ENCODE measurements at places on chromosomes 6 and 20. TPM values are rescaled to one million over a fixed set of nuclear protein-coding genes. Genes with fewer than 3 reads are reported as not detected.

JPH2 gene
- total RNA-seq: 0.46 TPM

NRSN1 gene
- total RNA-seq: 31.4 TPM

TBCC gene
- 45.9 TPM for total RNA-seq

SLC35F1 gene
- total RNA-seq: 121 TPM

ECT2L gene
- 1.2 TPM for total RNA-seq

EYS gene
- total RNA-seq: 1.4 TPM

BMP2 gene
- 6.7 TPM for total RNA-seq

WTAP gene
- 103 TPM for total RNA-seq

FHL5 gene
- total RNA-seq: 0.92 TPM

BMP7 gene
- total RNA-seq: 23.3 TPM

PNPLA1 gene
- not detected for total RNA-seq

DLL1 gene
- 11.3 TPM for total RNA-seq

FAM217A gene
- not detected for total RNA-seq

TREM2 gene
- 8.5 TPM for total RNA-seq

FABP7 gene
- 426 TPM for total RNA-seq

NKX2-4 gene
- total RNA-seq: 2.1 TPM

DCDC2 gene
- 6.7 TPM for total RNA-seq

GGTLC1 gene
- not detected for total RNA-seq

SEL1L2 gene
- 0.23 TPM for total RNA-seq

MYCT1 gene
- total RNA-seq: 4.4 TPM

C6orf58 gene
- 1.2 TPM for total RNA-seq

CRIP3 gene
- 6.7 TPM for total RNA-seq

COX4I2 gene
- total RNA-seq: not detected

OLIG3 gene
- 0.23 TPM for total RNA-seq

POLR1C gene
- 25.6 TPM for total RNA-seq

COL9A1 gene
- 10.8 TPM for total RNA-seq

MGME1 gene
- total RNA-seq: 10.1 TPM

EDN3 gene
- 2.3 TPM for total RNA-seq

ETV7 gene
- not detected for total RNA-seq

SPAG4 gene
- 1.6 TPM for total RNA-seq

MLN gene
- not detected for total RNA-seq

TCP11 gene
- total RNA-seq: 0.23 TPM

PROKR2 gene
- 4.8 TPM for total RNA-seq

RHAG gene
- 0.92 TPM for total RNA-seq

GMPR gene
- total RNA-seq: 10.8 TPM

WFDC10B gene
- not detected for total RNA-seq

CGA gene
- not detected for total RNA-seq

UTRN gene
- 78.2 TPM for total RNA-seq

CRISP2 gene
- 1.6 TPM for total RNA-seq

SRMS gene
- not detected for total RNA-seq

CNR1 gene
- 162 TPM for total RNA-seq

C6orf52 gene
- total RNA-seq: 0.92 TPM

KAT14 gene
- 27.7 TPM for total RNA-seq

GABRR1 gene
- total RNA-seq: 0.46 TPM

BHLHE23 gene
- not detected for total RNA-seq

DEFB128 gene
- total RNA-seq: not detected

DTNBP1 gene
- 29.3 TPM for total RNA-seq

VIP gene
- total RNA-seq: 3.0 TPM

PDYN gene
- 35.5 TPM for total RNA-seq
